Epithelial cell of umbilical artery (primary cell): ENCODE measurements at places on chromosomes 3 and 15. TPM values are rescaled to one million over a fixed set of nuclear protein-coding genes. Genes with fewer than 3 reads are reported as not detected.

Gene ZMYND10
- total RNA-seq = 0.15 and 0.32 TPM in 2 replicates

Gene COL6A6
- total RNA-seq = not detected in 2 replicates

Gene FGF7
- total RNA-seq = 0.32 and 0.61 TPM in 2 replicates

Gene CTXN2
- not detected in 2 replicates for total RNA-seq

Gene ATP2B2
- not detected in 2 replicates for total RNA-seq

Gene TTLL13
- total RNA-seq = 0.15 TPM in 1 of 2 replicates, not detected in the other

Gene ADAMTS7
- total RNA-seq = 4.6 and 8.8 TPM in 2 replicates
